ENCODE measurements at places on chromosomes 1 and 21.

DNA sequence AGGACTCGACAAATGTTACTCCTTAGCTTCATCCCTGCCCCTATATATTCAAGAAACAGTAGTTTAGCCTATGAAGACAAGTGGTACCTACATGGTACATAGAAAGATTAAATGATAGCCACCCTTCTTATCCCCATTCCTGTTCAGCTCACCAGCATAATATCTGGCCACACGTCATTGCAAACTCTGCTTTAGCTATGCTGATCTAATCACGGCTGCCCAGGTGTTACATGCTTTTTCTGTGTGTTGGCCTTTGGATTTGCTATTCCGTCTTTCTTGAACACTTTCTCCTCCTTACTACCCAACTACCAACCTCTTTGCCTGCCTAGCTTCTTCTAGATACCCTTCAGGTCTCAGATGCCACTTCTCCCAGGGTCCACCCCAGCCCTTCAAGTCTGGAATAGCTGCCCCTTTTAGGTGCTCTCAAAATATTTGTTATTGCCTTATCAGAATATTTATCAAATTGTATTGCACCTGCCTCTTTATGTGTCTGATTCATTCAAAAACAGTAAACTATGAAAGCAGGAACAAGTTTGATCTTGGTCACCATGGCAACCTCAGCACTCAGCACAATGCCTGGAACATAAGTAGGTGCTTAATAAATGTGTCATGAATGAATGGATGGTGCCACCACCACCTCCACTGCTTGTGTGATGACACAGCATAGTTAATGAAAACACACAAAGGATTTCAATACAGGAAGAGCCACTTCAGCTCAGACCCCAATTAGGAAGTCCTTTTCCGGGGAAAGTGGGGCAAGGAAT is 11.4 kb upstream of the DNASE2B start:
- no peak for DNase-seq

DNA sequence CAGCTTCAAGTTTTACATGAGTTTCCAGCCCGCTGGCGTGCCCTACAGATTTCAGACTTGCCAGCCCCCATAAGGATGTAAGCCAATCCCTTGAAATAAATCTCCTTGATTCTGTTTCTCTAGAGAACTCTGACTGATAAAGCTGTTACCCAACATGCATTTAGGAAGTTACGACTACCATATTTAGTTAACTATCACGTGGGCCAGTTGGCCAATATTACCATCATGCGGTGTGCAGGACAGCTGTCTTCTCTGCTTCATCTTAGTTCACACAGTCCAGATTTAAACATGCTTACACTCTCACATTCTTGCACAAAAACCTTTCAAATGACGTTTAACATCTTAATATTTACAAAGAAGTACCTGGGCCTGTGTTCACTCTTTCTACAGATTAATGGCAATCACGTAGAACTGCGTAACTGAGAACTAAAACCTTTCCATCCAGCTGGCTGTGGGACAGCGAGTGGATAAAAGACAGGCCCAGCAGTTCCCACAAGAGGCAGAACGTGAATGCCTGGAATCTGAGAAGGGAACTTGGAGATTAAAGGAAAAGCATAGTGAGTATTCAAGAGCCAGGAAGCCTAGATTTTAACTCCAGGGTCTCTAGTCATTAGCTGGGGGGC is 20.8 kb downstream of the FAM177B start:
- no peak for DNase-seq

DNA sequence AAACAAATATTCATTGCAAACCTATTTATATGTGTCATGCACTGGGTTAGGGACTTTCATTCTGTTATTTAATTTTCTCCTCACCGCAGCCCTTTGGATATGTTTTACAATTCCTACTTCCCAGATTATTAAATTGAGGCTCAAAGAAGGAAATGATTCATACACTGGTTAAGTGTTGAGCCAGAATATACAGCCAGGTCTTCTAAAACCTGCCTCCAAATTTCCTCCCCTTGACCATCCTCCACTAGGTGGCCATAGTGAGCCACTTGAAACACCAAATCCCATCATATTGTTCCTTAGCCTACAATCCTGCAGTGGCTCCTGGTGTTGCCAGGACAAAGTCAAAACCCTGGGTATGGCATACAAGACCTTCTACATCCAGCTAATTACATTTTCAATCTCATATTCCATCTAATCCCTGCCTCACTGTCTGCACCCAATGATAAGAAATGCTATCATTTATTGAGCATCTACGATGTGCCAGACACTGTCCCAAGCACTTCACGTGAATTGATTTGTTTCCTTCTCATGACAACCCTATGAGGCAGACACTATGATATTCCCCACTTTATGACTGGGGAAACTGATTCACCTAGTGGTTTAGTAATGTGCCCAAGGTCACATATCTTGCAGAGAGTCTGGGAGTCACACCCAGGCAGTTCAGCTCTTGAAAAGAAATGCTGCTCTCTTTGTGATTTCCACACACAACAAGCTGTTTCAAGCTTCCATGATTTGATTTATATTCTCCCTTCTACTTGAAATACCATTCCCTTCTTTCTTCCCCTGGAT is 23.6 kb upstream of the KIRREL1 start:
- DNase-seq, result peak; percentile 47

- no peak for DNase-seq
Observed at GRCh38 chr1:64110924-64111777, 92.3 kb upstream of the UBE2U start.

GRCh38 chr1:38308780-38309179 is 262.2 kb upstream of the POU3F1 start:
- DNase-seq, result no peak

GRCh38 chr1:241640149-241640866 is at the start of the genes CHML and OPN3:
TSS of gene CHML (minus strand) at chr1:241640369. CDS start at chr1:241635766, 4,603 bp downstream.
TSS of gene OPN3 (minus strand) at chr1:241640369. CDS start at chr1:241640254, 115 bp downstream.
- peak; percentile 96 for DNase-seq

DNA sequence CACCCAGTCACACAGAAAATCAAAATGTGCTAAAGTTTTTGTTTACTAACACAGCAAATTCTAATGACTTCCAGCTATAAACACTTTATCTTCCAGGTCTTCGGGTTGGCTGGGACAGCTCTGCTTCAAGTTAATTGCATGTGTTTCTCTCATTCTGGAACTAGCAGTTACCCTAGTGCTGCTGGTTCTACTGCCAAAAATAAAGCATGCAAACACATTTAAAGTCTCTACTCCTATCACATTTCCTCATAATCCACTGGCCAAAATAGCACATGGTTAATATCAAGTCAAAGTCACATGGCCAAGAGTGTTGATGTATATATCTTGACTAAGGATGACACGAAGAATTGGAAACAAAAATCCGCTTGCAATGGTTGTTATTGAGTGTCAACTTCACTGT is 973.1 kb upstream of the ADGRL2 start:
- no peak for DNase-seq

DNA sequence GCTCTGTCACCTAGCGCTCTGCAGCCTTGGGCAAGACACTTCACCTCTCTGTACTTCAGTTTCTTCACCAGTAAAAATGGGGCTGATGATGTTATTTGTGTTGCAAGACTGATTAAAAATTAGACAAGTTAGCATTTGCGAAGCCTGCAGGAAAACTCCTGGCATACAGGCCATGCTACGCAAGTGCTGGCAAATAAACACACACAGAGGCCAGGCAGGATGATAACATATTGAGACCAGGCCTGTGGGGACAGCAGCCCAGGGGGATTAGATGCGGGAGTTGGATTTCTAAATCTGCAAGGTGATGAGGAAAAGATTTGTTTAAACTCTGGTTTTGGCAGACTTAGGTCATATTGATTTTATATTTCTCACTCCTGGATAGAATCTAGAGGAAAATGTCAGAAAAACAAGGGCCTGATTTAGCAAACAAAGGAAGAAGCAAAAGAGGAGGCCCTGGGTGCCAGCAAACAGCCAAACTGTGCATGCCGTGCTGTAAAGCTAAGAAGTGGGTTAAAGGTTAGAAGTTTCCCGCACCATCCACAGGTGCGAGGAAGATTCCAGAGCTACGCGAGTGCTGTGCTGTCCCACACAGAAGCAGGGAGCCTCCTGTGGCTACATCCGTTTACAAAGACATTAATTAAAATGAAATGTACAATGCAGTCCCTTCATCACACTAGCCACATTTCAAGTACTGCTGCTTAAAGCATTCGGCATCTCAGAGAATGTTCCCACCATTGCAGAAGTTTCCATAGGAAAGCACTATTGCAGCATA is 532.2 kb downstream of the NPHP4 start:
- no peak for DNase-seq

DNA sequence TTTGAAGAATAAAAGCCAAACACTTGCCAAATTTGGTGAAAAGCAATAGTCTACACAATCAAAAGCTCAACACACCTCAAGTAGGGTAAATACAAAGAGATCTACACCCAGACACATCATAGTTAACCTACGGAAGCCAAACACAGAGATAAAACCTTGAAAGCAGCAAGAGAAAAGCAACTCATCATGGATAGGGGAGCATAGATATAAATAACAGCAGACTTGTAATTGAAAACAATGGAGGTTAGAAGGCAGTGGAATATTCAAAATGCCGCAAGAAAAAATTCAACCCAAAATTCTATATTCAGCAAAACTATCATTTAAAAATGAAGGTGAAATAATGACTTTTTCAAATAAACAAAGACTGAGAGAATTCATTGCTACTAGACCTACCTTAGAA is 105.1 kb downstream of the ITSN1 start:
- no peak for DNase-seq

- DNase-seq, result no peak
Observed at GRCh38 chr1:33893147-33893830, 29.4 kb downstream of the HMGB4 start.

DNA sequence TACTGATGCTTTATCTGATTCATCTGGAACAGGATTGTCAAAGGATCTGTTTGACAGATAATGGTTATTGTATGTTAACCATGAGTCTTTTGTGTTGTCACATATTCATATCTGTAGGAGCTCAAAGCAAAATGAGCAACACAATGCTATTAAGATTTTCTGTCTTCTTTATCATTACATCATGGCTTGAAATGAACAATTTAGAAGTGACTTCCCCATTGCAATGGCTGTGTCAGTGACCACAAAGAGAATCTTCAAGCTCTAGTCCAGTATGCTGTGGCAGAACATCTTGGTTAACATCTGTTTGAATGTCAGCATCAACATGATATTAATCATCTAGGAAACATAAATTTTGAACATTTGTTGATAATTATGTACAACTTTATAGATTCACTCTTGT is 1148.5 kb downstream of the PLA2G4A start:
- DNase-seq, result no peak

DNA sequence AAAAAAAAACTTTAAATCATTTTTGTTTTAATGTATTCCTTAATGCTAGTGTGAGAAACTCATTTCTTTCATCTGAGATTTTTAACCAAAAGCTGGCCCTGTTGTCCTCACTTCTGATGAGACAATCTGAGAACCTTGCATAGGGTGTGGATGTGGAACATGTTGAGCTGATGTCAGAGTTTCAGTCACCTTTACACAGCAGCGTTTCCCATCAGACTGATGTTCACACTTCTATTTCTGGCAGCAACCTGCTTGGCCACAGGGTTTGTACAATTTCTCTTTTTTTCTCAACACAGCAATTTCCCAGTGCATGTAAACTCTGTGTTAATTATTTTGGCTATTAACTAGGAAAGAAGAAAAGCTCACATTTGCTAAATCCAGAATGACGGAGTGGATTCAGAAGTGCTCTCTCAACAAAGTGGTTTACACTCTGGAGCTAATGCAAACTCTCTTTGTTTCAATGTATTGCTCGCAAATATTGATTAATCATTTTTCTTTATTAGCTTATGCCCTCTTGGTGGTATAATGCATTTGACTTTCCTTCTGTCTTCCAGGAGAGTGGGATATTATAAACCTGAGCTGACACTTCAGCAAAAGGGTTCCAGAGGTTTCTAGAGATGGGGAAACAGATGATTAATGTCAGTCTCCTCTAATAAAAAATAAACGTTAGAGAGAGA is 70.5 kb upstream of the HSPA13 start:
- no peak for DNase-seq

DNA sequence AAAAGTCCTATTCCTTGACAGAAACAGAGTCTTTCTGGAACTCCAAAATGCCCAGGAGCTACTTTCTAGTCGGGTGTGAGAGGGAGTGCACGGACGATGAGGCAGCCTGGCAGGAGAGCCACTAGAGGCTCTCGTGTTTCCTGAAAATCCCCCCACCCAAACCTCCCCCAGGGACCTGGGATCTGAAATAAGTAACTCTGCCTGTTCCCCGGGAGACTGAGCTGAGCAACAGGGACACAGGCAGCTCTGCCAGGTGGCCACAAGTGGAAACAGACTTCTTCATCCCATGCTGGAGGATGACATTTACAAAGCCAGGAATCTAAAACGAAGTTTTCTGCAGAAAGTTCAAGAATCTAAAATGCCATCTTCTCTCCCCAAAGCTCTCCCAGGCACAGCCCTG is 77.1 kb downstream of the ITPKB start:
- DNase-seq, result no peak

DNA sequence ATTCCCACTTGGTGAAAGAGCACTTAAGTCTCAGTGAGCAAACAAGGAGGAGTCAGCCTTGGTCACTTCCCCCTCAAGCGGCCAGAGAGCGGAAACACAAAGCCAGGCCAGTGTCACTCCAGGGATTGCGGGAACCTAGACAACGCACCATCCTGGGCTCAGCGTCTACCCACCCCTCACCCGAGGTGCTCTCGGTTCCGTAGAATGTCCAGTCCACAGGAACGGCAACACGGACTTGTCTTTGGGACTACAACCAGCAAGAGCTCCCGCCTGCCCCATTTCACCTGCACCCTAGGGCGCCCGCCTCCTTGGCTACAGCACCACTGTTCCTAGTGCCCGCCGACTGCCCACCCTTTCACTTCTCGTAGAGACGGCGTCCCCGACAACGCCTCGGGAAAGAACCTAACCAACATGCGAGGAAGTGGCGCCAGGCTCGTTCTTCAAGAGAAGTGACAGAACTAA is 509 bp downstream of the GDAP2 start:
- peak; percentile 83 for DNase-seq

- no peak for DNase-seq
Observed at GRCh38 chr1:235206533-235207208, 45.6 kb upstream of the RBM34 start.

DNA sequence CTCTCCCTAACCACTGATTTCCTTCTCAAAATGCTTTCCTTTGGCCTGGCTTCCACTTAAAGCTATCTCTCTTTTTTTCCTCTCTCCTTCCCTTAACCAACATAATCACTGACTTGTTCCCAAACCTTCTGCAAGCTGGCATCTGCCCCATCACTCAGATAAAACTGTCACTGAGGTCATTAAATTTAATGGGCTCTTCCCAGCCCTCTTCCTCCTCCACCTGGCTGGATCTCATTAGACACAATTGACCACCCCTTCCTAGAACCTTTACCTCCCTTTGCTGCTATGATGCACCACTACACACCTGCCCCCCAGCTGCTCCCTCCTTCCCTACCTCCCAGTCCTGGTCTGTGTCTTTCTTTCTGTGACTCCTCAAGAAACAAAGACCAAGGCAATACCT is 44.0 kb upstream of the GJB5 start:
- DNase-seq, result no peak

GRCh38 chr1:153638261-153638660 is 4.4 kb downstream of the CHTOP start:
- no peak for DNase-seq

- no peak for DNase-seq
Observed at GRCh38 chr1:246761396-246761795, 37.2 kb downstream of the SCCPDH start.

- DNase-seq, result no peak
Observed at GRCh38 chr1:156663178-156663577, 14.0 kb downstream of the NES start.

GRCh38 chr1:18322368-18323032 is 158.2 kb upstream of the KLHDC7A start:
- peak; percentile 23 for DNase-seq

All from suppressor macrophage (primary cell).